ENCODE measurements at places on chromosomes 2 and 18.

GRCh38 chr2:54672590-54673456 lies 50.6 kb upstream of the EML6 start:
- DNase-seq: no peak

DNA sequence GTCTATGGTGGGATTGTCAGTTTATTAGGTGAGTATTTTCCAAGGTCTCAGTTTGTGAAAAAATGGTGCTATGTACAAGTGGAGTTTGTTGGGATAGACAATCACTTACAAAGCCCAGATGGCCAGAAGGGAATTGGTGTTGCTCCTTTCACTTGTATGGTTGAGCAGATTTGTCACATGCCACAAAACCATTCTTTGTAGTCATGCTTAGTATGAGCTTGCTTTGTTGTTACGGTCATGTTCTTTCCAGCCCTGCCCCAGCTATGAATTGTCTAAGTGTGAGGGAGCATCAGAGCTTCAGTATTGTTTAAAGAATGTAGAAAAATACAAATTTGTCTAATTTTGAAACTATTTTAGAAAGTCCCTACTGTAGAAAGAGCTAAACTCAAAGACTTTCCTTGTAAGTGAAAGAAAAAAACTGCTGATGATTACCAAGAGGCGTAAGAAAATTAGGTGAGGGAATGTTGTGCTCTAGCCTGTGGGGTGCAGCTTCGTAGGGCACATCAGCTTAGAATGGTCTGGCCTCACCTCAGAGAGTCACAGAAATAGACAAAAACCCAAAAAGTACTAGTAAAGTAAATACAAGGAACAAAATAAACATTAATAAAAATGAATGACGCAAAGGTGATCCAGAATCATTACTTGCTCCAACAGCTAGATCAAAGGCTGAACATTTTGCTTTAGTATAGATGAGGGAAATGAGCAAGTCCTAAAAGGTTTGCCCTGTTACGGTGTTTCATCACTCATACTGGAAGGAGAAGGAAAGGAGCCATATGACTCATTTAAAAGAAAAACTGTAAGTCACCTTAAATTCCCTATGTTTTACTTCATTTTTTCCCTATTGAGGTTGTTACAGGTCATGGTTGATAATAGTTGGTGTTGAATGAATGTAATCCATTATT lies 9.2 kb downstream of the TGIF1 start:
- DNase-seq: peak; percentile 47

DNA sequence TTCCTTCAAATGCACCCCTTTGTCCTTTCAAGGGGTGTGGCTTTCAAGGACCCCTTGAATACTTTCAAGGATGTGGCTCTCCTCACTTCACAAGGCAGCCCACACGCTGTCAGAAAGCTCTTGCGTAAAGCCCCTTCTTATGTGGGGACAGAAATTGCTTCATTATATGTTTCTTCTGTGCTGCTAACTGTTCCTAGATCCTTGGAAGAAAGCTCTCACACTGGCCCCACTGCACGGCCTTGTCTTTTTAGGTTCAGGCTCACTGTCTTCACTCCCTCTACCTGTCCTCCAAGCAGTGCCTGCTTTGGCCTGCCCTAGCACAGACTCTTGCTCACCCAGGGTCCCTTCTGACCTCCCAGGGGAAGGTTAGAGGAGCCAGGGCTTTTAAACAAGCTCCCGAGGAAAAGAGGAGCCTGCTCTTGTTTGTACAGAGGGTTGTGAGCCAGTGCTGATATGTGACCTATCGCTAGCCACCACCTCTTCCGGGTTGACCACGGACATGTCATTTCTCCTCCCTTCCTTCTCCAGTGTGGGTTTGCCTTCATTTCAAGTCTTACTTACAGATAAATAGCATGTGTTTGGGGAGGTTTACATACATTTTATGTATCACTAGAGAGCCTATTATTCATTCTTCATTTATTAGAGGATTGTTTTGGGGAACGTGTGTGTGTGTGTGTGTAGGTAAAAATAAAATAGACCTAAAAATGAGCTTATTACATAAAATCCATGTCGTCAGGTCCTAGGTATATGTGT lies 94.7 kb downstream of the RTN4 start:
- no peak for DNase-seq

GRCh38 chr2:121099329-121100290 lies 185.4 kb downstream of the TFCP2L1 start:
- DNase-seq: no peak

GRCh38 chr2:38129481-38129880 lies 53.5 kb upstream of the CYP1B1 start:
- no peak for DNase-seq

GRCh38 chr18:57710226-57710625 lies 88.6 kb upstream of the NARS1 start:
- DNase-seq: no peak

GRCh38 chr18:79047556-79048244 lies 21.5 kb upstream of the ATP9B start:
- no peak for DNase-seq

DNA sequence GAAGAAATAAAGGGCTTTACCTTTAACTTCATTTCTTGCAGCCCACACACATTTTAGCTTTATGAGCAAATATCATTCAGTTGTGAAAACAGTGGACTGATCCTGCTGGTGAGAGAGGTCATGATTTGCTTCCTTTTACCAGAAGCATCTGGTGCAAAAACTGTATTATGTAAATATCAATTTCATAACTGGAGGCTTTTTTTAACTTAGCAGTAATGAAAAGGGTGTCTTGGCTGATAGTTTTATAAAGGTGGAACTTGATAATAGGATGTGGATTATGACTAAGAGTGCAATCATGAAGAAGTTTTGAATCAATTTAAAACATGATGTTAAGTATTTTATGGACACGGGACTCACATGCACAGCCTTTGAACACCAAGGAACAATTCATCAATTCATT lies 304.4 kb downstream of the GULP1 start:
- no peak for DNase-seq

DNA sequence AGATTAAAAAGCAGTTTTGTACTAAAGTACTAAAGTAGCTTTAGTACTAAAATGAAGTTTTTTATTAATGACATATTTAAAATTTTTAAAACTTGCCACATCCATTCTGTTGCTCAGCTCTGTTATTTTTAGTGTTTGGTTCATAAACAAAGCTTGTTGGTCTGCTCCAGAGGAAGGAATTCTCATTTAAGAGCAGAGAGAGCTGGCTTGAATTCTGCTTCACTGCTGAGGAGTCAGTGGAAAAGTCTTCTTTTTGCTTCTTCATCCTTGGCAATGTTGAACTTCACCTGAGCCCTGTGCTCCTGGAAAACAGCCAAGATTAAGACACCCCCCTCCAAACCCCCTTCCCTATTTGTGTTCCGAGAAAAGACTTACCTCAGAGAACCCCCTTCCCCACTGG lies 40.6 kb downstream of the TMEM87B start:
- no peak for DNase-seq

- DNase-seq: no peak
Measured at GRCh38 chr18:8586941-8587340, 22.3 kb upstream of the RAB12 start.

GRCh38 chr2:72263043-72263775 lies 115.5 kb upstream of the CYP26B1 start:
- peak; percentile 9 for DNase-seq

DNA sequence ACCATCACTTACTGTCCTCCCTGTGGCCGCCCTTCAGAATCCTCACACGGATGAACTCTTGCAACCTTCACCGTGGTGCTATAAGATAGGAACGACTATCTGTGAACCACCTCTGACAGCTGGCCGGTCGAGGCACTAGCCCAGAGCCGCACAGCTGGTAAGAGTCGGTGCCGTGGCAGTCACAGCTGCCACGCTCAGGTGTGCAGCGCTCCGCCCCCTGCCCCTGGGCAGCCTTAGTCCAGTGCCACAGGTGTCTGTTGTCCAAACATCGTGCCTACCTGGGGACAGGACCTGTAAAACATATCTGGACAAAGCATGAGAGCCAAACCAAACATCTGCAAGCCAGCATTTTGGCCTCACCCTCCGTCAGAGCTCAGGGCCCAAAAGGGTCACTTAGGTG lies 55.3 kb upstream of the SALL3 start:
- DNase-seq: no peak

All from EL (cell line).